H4 (cell line): ENCODE measurements at places on chromosomes 1 and 21. TPM values are rescaled to one million over a fixed set of nuclear protein-coding genes. Genes with fewer than 3 reads are reported as not detected.

PPM1J gene
- total RNA-seq: 0.10 and 0.45 TPM in 2 replicates

C4BPB gene
- total RNA-seq: not detected in 2 replicates

C1orf74 gene
- total RNA-seq: 5.0 and 6.1 TPM in 2 replicates

FAM229A gene
- total RNA-seq: 0.12 and 0.16 TPM in 2 replicates

SPRR2G gene
- not detected in 2 replicates for total RNA-seq

SPRR4 gene
- total RNA-seq: not detected in 2 replicates

BGLAP gene
- total RNA-seq: 0.08 TPM in 1 of 2 replicates, not detected in the other

LRRC39 gene
- total RNA-seq: 0.06 TPM in 1 of 2 replicates, not detected in the other

ERICH3 gene
- 0.29 TPM in 1 of 2 replicates, not detected in the other for total RNA-seq

RGSL1 gene
- total RNA-seq: not detected in 2 replicates

RERE gene
- 14.0 and 19.1 TPM in 2 replicates for total RNA-seq

ATP1A2 gene
- 0.10 TPM in 1 of 2 replicates, not detected in the other for total RNA-seq

SH2D5 gene
- total RNA-seq: 0.56 and 0.97 TPM in 2 replicates

IGFN1 gene
- 0.14 TPM in 1 of 2 replicates, not detected in the other for total RNA-seq

TMCC2 gene
- total RNA-seq: 0.74 and 2.1 TPM in 2 replicates

ZNF695 gene
- total RNA-seq: 1.8 and 2.0 TPM in 2 replicates

FMO1 gene
- 0.06 TPM in 1 of 2 replicates, not detected in the other for total RNA-seq

TBX19 gene
- total RNA-seq: 0.17 TPM in 1 of 2 replicates, not detected in the other

RGS8 gene
- not detected in 2 replicates for total RNA-seq

PUSL1 gene
- total RNA-seq: 24.7 and 29.3 TPM in 2 replicates

NBPF10 gene
- total RNA-seq: 0.35 and 0.54 TPM in 2 replicates

C1orf105 gene
- total RNA-seq: not detected in 2 replicates

PCBP3 gene
- 6.1 and 10.2 TPM in 2 replicates for total RNA-seq

FHAD1 gene
- total RNA-seq: 0.17 TPM in 1 of 2 replicates, not detected in the other

CHAF1B gene
- 12.4 and 19.2 TPM in 2 replicates for total RNA-seq

DAP3 gene
- 60.9 and 100 TPM in 2 replicates for total RNA-seq

PTCH2 gene
- 0.10 TPM in 1 of 2 replicates, not detected in the other for total RNA-seq

GBP6 gene
- 0.10 TPM in 1 of 2 replicates, not detected in the other for total RNA-seq

GSTM5 gene
- total RNA-seq: not detected in 2 replicates

TSPAN2 gene
- total RNA-seq: 1.3 and 3.7 TPM in 2 replicates

ANKRD65 gene
- not detected in 2 replicates for total RNA-seq

ADGRB2 gene
- 2.4 and 3.5 TPM in 2 replicates for total RNA-seq

HSD3B2 gene
- not detected in 2 replicates for total RNA-seq

MMEL1 gene
- not detected in 2 replicates for total RNA-seq

KCNJ10 gene
- not detected in 2 replicates for total RNA-seq

GNG5 gene
- 52.2 and 57.3 TPM in 2 replicates for total RNA-seq

MPL gene
- not detected in 2 replicates for total RNA-seq

PDE9A gene
- total RNA-seq: 2.7 and 6.4 TPM in 2 replicates

MATN1 gene
- 0.06 and 0.51 TPM in 2 replicates for total RNA-seq

TMEM200B gene
- 0.08 and 0.17 TPM in 2 replicates for total RNA-seq

C1orf226 gene
- total RNA-seq: 0.23 and 0.56 TPM in 2 replicates

CFAP107 gene
- total RNA-seq: not detected in 2 replicates

CFHR1 gene
- total RNA-seq: 0.39 and 0.41 TPM in 2 replicates

GPR37L1 gene
- 0.02 TPM in 1 of 2 replicates, not detected in the other for total RNA-seq

TRIM67 gene
- total RNA-seq: not detected in 2 replicates

HAO2 gene
- total RNA-seq: not detected in 2 replicates

ECM1 gene
- 27.5 and 28.6 TPM in 2 replicates for total RNA-seq

ASTN1 gene
- 0.43 and 0.85 TPM in 2 replicates for total RNA-seq

CFHR5 gene
- not detected in 2 replicates for total RNA-seq

LCE7A gene
- total RNA-seq: not detected in 2 replicates

NEGR1 gene
- 1.8 and 3.0 TPM in 2 replicates for total RNA-seq

RHEX gene
- not detected in 2 replicates for total RNA-seq

UBXN10 gene
- total RNA-seq: not detected in 2 replicates

ZNF697 gene
- total RNA-seq: 5.3 and 6.2 TPM in 2 replicates

ZNF648 gene
- total RNA-seq: 0.06 TPM in 1 of 2 replicates, not detected in the other
